Amniotic stem cell (primary cell): ENCODE measurements at places on chromosomes 3 and 15.

DNA sequence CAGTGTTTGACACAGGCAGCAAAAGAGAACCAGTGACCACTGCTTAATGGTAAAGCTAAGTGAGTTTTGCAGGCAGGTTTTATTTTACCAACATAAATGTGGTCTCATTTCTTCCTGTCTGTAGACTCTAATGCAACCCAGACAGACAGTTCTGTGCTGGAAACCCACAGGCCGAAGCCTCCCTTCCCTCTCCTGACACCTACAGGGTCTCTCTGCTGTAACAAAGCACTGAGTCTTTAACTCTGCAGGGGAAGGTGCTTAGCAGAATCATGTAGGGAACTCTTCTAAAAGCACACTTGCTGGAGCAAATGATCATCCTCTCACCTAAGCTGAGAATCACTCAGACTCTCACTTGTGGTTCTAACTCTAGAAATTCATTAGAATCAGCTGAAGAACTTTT, 200.3 kb downstream of the KBTBD8 start:
- DNase-seq: no peak

DNA sequence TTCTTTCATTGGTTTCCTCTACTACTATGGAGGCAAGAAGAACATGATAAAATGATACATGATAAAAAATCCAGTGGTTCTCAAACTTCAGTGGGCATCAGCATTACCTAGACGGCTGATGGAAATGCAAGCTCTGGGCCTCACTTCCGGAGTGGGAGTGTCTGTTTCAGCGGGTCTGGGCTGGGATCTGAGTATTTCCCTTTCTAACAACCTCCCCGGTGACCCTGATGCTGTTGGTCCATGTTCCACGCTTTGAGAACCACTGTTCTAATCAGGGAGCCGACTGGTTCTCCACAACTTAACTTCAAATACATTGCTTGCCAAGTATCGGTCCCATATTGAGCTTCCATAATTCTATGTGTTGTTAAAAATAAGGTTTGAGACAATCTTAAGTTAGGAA, 712.3 kb upstream of the LMCD1 start:
- no peak for DNase-seq

DNA sequence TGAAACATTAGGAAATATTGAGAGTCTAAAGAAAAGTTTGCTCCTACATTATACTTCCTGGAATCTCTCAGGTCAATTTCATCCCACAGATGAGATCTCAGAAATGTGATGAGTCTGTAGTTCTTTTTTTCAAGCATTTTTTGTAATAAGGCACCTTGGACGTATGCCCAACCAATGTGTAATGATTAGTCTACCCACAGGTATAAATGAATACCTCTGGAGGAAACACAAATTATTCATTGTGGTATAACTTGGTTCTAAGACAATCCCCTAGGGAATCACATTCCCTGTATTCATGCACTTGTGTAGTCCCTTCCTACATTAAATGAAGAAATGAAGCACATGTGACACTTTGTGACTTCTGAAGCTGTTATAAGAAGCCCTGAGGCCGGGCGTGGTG, 596.2 kb upstream of the UBE2E2 start:
- no peak for DNase-seq

DNA sequence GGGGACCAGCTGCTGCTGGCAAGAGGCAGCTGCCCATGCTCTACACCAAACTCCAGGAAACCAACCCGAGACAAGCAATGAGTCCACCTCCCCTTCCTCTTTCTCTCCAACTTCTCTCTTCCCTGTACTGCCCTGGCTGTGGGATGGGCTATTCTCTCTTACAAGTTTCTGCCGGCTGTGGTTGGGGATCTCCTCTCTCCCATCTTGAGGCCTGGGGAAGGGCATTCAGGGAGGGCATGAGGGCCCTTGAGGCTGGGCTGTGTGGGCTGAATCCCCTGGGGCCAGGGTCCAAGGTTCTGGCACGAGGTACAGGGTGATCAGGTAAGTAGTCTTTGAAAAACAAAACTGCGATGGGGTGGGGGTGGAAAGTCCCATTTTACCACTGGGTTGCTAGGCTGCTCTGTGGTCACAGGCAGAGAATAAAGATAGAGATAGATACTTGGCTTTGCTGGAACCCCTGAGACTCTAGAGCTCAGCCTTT, 32.3 kb upstream of the CTSH start:
- DNase-seq: no peak

DNA sequence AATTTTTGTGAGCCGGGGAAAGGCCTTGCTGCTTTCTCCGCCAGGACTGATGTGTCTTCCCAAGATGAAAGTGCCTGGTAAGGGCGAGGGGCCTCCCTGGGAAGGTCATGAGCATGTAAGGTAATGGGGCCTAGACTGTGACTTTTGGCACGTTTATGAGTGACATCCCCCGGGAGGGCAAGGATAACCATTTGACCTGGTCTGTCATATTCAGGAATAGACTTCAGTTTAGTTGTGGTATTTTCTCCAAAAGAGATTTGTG, 631 bp upstream of the CNBP start:
- DNase-seq: no peak

GRCh38 chr15:85501574-85501973, 121.2 kb downstream of the AKAP13 start:
- no peak for DNase-seq

DNA sequence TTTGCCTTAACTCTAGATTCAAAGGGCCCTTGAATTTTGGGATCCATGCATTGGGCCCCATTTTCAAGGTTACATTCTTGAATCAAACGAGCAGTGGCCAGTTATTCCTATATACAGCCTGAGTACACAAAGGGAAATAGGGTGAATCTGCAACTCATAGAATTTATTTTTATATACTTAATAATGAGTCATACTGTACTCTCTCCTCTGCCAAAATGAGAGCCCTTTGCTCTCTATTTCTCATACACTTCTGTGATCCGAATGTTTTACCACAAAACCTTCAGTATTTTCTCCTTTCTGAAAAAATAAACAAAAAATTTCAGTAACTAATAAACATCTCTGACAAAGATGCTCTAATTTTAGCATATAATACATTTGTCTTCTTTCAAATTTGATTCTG, 116.7 kb downstream of the SERPINI1 start:
- no peak for DNase-seq

DNA sequence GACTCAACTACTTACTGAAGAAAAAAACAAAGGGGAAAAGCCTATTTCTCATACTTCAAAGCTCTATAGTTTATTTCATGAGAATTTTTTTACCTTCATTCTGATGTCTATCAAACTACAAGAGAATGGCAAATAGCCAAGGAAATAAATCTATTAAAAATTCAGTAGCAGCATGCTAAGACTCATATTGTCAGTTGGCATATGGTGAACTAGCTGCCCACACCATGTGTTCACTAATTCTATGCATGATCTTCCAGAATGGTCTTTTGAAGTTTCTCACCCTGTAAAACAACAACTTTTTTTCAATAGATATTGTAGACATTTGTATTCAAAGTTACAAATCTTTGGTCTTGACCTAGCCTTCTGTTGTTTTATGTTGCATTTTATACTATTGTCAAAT, 386.2 kb downstream of the RSL24D1 start:
- DNase-seq: no peak
